ENCODE measurements at places on chromosomes 11 and 22.

DNA sequence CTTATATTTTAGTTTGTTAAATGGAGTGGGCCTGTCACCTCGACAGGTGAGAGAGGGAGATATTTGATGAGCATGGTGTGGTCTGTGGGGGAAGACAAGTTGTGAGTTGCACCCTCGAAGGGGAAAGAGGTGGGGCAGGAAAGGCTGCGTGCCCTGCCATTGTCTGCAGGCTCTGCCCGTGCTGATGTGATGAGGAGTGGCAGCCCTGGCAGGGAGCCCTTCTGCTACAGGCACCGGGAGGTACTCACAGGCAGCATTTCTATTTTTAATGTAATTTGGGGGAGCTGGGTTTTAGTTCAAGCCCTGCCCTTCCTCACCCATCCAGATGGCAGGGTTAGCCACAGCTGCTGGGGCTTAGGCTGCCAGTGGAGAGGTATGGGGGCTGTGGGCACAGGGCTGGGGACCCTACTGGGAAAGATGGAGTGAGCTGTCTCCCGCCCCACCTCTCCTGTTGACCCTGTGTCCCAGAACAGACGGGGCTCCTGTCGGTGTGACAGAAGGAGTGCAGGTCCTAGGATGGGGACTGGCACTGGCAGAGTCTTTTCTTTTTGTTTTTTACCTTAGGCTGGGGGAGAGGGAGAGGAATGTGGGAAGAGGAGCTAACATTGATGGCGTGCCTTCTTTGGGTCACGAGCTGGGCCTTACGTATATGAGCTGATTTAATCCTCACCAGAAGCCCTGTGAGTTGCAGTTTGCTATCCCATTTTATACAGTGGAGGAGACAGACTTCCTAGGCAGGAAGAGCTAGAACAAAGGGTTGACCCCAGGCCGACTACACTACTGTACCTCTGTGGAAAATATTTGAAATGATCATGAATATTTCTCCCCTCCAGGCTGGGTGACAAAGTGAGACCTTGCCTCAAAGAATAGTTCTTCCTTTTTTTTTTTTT lies 51.6 kb downstream of the CEP164 start:
- no peak for DNase-seq

GRCh38 chr11:111177037-111177871 lies 68.3 kb upstream of the POU2AF2 start:
- no peak for DNase-seq

DNA sequence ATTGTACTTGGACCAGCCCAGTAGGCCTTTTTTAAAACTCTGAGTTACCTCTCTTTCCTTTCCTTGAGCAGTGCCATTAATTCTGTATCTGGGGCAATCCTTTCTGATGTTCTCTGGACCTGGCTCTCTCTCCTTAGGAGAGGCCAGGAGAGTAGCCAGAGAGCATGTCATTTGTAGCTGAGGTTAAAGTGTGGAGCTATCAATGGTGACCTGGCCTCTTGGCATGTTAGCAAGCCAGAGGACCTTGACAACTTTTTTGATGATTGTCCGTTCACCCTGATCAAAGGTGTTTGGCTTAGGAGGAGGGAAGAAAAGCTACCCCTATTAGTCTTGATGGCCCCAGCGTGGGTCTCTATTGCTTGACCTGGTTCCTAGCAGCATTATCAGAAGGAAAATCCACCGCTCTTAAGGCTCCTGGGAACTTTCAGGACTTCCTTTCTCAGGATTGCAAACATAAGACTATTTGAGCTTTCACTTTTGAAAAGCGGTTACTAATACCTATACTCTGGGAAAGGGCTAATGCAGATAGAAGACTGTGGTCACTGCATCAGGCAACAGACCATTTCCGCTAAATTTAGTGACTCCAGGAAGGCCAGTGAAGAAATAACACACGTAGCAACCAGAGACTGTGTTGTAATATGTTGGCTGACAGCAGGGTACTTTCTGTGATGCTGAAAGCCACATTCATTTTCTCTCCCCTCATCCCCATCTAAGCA lies 18.2 kb downstream of the LIMK2 start:
- DNase-seq, result no peak

DNA sequence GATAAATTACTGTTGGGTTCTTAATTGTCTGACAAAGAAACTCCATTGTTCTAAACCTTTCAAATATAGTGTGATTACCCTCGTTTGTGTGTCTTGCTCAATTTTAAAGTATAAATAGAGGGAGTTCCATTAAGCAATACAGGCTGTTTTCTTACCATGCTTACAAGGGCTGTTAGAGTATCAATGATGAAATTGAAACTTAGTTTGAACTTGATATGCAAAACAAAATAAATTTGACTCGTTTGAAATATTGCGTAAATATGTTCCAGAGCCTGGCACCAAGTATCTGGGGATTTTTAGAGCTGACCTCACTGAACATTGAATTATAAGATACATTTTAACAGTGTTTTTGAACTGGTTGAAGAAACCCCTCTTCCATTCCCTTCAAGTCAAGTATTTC lies 31.7 kb downstream of the TEAD1 start:
- DNase-seq, result no peak

DNA sequence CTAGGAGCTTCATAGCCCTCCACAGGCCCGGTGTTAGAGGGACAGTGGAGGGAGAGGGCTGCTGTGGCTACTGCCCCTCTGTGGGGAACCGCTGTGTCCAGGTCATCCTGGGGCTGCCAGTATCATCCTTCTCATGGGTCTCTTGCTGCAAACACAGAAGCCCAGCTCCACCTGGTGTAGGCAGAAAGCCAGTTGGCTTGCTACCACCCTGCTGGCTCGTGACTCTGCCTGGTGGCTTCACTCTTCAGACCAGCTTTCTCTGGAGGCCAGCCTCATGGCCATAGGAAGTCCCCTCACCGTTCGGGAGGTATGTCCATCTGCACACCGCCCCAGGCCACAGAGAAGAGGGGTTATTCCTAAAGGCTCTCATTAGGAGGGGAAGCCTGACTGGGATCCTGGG lies 19.4 kb upstream of the SUSD2 start:
- no peak for DNase-seq

DNA sequence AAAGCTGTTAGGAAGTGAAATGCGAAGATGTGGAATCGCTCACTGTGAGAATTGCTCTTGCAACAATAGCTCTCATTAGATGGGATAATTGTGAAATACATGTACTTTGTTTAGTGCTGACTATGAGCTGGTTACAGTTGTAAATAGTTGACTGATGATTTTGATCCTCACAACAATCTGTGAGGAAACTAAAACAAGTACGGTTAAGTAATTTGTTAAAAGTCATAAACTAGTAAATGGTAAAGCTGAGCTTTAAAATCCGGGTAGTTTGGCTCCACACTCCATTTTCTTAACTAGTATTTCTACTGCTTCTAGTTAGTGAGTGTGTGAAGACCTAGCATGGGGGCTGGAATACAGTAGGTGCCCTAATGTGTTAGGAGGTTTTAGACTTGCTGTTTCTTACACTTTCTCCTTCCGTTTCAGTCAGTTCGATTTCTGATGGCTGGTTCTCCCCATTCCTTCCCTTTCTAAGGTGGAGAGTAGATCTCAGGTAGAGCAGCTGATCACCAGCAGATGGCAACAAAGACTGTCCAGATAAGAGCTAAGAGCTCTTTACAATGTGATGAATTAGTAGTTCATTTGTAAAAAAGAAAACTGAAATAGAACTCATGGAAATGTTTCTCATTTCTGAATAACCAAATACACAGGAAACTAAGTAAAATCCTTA lies 16.3 kb upstream of the CYP2R1 start:
- no peak for DNase-seq

GRCh38 chr11:8011981-8012444 lies 24.9 kb downstream of the EIF3F start:
- no peak for DNase-seq

GRCh38 chr11:115221461-115222069 lies 282.6 kb downstream of the CADM1 start:
- no peak for DNase-seq

DNA sequence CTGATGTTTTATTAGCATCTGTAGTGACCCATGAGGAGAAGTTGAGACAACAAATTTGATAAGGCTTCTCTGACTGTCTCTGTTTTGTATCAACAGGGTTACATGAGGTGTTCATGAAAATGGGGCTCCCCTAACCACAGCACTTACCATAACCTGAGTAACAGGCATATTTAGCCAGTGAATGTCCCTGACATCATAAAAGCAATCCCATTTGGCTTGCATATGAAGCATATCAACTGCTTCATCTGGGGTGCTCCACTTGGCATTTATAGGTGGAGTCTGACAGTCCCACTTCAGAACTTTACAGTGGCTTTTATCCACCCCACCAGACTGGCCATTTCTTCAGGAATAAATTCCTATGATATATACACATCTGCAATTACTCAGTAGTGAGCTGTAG lies 257.6 kb downstream of the LUZP2 start:
- no peak for DNase-seq

DNA sequence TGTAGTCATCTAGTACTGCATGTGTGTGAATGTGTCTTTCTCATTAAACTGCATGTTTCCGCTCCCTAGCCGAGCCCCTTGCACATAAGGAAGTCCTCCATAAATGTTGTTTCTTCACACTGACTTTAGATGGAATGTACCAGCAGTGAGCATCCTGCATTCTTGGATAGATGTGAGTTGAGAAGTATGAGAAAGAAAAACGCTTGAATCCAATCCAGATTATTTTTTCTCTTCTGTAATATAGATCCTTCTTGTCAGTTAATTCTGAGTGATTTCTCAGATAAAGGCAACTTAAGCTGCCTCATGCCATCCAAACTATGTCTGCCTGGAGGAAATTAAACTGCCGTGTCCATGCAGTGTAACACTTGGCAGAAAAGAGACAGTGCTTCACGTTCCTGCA lies 268.1 kb upstream of the ISX start:
- no peak for DNase-seq

- no peak for DNase-seq
Measured at GRCh38 chr11:83159902-83160865, 3.3 kb downstream of the PCF11 start.

DNA sequence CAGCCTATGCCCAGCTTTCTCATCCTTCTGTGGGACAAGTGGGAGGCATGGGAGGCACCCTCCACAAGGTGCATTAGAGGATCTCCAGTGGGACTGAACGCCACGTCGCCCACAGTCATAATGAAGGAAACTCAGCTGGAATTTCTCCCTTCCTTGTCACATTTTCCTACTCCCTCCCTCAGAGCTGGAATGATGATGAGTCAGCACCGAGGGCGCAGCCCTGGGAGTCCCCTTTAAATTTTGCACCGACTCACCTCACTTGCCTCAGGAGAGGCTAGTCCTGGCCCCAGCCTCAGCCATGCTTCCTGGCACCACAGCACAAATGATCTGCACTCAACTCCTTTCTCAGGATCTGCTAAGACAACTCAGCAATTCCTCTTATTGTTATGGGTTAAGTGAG lies 34.3 kb downstream of the DBX1 start:
- no peak for DNase-seq

Measured in neural crest cell (in vitro differentiated cells).